ENCODE measurements at places on chromosomes 16 and 17.

DNA sequence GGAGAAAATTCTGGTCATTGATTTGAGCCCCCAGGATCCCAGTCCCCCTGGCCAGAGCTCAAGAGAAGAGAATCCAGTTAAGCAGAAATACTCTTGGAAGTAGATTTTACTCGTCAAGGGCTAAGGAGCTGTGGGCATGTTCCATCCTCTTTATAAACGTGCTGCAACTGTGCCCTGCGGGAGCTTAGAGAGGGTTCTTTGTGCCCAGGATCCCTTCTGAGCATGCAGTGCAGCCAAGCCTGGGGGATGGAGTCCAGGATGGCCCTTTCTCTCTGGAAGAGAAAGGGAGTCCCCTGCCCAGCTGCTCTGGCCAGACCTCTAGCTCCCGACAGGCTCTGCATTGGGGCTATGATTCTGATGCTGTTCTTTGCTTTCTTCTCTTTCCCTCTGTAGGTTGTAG, 9.5 kb upstream of the LGALS9 start:
- no peak for DNase-seq

- no peak for DNase-seq
Measured at GRCh38 chr16:24747441-24747840, 18.0 kb downstream of the TNRC6A start.

- DNase-seq, result no peak
Measured at GRCh38 chr17:78267253-78268073, 36.0 kb downstream of the TMEM235 start.

- no peak for DNase-seq
Measured at GRCh38 chr17:64216338-64217248, 46.5 kb downstream of the TEX2 start.

- DNase-seq, result no peak
Measured at GRCh38 chr17:5665164-5665563, 80.9 kb upstream of the NLRP1 start.

DNA sequence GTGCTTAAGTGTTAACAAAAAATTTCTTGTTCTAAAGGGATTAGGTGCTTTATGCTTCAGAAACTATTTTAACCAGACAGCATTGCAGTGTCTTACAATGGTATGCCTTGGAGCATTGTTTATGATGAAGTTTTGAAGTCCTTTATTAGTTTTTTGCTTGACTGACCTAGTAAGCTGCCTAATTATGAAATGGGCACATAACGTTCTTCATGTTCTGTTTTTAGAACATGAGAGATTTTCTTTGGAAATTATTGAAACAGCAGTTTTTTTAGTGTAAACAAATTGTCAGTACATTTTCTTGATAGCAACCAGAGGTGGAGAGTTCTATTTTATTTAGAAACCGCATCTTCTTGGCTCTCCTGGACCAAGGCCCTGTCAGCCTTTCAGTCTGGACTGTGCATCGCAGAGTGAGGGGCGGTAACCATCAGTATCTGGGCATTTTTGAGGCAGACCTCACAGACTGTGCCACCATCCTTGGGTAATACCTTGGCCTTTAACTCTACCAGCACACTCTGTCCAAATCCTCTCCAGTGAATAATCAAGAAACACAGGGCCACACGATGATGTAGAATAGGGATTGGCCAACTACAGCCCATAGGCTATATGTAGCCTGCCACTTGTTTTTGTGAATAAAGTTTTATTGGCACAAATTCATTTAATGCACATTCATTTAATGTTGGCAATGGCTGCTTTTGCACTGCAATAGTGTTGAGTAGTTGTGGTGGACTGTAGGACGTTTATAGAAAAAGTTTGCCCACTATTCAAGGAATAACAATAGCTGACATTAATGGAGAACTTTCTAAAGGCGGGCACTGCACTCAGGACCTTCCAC, 81.1 kb downstream of the VPS35L start:
- no peak for DNase-seq
